ENCODE measurements at places on chromosomes 1 and 21.

- DNase-seq, result no peak
These were observed 83.9 kb upstream of the ATP1A1 start for GRCh38 chr1:116289193-116289592.

GRCh38 chr1:78424720-78425119, 66.1 kb upstream of the PTGFR start:
- no peak for DNase-seq

DNA sequence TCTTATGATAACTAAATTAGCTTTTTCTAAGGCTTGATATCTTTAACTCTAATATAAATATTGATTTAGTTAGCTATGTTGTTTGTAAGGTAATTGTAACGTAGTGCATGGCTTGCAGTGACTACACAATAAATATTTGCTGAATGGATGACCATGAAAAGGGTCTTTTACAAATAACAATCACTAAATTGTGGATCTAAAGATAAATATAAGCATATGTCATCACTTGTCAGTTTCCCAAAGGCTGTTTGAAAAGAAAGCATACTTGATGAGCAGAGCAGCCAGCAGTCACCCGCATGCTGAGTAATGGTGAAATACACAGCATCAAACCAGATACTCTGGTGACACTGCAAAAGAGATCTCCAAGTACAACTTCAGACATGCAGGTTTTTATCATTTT, 92.5 kb upstream of the FMN2 start:
- DNase-seq, result no peak

DNA sequence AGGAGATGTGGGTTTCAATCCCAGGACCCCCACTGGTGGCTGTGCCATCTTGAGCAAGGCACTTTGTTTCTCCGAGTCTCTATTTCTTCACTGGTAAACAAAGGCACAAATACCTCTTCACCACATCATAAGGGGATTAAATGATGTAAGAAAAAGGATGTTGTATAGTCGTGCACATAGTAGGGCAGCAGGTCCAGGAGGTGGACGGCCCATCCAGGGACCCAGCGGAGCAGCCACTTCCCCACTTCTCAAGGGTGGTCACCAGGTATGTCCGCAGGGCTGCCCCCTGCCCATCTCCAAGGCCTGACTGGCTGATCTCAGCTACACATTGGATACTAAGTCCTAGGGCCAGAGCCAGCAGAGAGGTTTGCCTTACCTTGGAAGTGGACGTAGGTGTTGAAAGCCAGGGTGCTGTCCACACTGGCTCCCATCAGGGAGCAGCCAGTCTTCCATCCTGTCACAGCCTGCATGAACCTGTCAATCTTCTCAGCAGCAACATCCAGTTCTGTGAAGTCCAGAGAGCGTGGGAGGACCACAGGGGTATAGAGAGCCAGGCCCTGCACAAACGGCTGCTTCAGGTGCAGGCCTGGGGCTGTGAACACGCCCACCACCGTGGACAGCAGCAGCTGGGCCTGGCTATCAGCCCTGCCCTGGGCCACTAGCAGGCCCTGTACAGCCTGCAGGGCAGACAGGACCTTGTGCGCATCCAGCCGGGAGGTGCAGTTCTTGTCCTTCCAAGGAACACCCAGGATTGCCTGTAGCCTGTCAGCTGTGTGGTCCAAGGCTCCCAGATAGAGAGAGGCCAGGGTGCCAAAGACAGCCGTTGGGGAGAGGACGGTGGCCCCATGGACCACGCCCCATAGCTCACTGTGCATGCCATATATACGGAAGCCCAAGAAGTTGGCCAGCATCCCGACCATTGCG, 4.0 kb downstream of the AGT start:
- no peak for DNase-seq

DNA sequence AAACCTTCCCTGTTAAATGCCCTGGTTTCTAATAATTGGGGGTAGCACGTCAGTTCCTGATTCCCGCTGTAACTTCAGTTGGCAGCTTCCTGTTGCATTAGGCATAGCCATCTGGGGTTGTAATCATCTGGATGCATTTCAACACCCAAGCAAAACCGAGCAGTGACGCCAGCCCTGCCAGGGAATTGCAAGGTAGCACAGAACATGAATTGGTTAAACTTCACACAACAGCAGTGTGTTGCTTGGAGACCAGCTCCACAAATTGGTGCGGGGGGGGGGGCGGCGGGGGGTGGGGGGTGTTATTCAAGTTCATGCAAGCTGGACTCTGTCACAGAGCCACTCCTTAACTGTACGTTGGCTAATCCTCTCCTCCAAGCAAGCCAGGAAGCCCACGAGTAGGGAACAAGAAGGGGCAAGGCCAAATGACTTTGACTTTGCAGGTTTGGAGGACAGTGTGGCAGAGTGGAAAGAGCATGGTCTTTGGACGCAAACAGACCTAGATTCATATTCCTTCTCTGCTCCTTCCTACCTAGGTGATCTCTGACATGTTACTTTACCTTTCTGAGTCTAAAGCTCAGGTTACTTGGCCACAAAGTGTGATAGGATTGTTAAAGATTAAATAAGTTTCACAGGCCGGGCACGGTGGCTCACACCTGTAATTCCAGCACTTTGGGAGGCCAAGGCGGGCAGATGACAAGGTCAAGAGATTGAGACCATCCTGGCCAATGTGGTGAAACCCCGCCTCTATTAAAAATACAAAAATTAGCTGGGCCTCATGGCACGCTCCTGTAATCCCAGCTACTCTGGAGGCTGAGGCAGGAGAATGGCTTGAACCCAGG, 4.7 kb downstream of the LAX1 start:
- no peak for DNase-seq

DNA sequence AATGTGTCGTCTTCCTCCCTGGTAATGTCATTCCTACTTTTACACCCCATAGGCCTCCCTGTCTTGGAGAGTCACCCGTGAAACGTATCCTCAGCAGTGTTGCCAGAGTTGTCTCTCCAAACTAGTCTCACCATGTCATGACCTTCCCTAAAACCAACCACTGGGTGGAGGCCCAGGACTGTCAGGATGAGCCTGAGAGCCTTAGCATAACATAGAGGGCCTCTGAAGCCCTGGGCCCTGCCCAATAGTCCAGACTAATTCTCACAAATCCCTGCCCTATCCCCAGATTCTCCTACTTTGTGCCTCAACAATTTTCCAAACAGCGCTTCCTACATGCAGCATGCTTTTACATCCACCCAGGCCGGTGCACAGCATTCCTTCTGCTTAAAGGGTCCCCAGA, 29.3 kb upstream of the HSD3B1 start:
- no peak for DNase-seq

DNA sequence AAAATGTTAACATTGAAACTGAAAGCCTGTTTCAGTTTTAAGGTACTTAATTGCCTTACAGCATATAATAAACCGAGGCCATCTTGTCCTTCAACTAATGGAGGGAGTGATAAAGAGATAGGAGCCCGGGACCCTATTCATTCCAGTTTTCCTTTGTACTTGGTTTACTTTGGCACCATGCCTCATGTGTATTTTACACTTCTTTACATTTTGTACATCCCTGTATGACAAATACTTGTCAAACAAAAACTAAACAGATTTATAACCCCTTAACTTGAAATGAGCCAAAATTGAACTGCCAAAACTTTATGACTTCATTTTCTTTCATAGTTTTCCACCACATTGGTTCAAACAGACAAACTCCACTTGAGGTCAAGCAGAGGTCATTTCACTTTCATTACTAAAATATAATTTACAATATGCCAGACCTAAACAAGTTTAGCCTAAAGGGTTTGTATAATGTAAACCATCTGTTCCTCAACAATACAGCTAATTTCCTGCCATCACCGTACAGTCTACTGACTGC, 30.9 kb upstream of the UBE2U start:
- no peak for DNase-seq

- no peak for DNase-seq
These were observed 180.7 kb downstream of the COQ8A start for GRCh38 chr1:227120826-227121225.

GRCh38 chr1:38208716-38209632, 162.4 kb upstream of the POU3F1 start:
- no peak for DNase-seq

DNA sequence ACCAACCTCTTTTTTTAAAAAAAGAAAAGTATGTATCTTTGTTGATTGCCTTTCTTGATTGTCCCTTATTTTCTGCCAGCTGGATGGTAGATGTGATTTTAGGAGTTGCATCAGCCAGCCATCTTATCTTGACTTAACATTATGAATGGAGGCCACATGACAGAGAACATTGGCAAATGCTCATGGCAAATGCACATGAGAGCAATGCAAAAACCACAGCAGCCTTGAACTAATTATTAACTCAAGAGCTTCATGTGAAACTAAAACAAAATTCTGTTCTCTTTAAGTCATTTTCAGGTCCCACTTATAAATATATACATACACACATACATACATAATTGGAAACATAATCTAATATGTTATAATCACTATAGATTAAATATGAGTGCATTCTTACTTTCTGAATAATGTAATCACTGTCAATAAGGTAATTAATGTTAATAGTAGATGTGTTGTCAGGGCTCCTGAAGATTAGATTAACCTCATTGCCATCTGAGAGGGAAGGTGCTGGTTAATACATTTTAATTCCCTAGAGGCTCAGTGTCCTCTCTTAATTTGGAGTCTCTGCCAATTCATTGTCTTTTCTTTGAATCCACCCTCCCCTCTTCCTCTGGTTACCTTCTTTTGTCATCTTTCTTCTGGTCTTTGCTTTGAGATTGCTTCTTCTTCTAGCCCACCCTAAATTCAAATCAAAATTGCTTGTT, 962.2 kb downstream of the ADGRL2 start:
- no peak for DNase-seq

DNA sequence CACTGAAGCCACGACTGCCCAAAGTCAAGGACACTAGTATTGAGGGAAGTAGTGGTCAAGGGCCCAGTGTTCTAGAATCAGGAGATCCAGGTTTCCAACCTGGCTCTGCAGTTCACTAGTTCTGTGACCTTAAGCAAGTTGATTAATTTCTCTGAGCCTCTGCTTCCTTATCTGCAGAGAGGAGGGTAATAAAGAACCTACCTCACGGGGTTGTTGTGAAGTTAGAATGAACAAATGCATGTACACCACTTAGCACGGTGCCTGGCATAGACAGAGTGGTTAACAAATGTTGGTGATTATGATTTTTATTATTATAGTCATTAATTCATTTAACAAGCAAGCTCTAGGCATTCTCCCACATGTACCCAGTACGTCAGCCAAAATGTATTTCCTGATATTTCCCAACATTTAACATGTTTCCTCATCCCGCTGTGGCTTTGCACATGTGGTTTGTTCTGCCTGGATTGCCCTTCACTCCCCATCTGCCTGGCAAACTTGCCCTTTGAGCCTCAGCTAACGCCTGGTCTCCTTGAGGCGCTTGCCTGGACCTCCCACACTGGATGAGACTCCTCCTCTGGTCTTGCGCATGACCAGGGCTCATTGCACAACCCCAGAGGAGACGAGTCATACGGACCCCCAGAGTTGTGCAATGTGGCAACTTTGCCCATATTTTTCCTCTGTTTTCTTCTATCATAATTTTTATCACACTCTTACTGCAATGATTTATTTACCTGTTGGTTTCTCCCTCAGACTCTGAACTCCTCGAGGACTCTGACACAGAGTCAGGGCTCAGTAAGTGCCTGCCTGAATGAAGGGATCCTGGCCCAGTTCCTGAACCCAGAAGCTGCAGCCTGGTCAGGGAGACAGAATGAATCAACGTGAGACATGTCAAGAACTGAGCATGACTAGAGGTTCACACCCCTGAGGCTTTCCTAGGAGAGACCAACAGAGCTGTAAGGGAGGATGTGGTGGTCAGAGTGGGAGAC, 20.7 kb upstream of the MFSD2A start:
- DNase-seq, result no peak

DNA sequence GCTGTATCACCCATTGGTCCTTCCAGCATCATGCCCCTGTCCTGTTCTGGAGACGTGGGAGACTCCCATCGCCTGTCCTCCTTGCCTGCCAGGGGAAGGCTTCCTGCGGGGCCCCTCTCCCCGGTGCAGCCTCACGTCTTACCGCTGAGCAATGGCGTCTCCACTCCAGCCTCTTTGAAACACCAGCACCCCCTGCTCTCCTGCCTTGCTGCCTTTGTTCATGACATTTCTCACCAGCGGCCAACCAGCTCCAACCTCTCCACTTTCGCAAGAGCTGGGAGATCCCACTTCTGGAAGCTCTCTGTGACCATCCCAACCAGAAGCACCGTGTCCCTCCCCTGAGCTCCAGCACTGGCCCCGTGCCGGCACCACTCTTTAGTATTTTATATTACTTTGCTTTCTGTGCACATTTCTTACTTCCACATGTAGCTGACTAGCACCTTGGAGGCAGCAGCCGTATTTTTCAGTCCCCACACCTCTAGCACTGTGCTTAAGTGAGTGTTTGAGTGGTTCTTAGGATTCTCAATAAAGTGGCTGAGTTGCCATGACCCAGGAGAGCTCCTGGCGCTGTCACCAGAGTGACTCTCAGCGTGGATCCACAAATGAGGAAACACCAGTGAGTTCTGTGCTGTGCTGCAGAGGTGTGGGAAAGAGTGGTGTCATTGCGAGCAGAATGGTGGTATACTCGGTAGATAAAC, 83.5 kb downstream of the ATP5PO start:
- no peak for DNase-seq

DNA sequence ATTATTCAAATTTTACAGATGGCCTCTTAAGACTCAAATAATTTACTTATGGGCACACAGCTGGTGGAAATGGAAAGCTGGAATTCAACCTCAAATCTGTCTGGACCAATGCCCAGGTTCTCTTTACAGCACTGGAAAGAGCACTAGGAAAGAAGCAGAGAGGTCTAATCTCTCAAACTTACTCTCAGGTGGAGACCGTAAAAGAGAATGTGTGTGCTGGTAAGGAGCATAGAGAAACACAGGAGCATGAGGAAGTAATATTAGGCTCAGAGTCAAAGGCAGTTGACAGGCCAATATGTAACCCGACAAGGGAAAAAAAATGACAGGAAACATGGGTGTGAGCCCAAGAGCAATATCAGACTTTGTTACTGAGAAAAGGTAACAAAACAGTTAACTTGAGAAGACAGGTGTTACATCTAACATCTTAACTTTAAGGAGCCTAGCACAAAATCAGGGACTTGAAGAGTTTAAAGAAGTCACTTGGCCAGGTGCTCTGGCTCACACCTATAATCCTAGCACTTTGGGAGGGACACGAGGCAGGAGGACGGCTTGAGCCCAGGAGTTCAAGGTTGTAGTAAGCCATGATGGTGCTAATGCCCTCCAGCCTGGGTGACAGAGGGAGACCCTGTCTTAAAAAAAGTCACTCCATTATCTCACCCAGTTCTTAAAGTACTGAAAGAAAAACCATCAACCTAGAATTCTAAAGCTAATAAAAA, 20.7 kb downstream of the PPP1R15B start:
- no peak for DNase-seq

DNA sequence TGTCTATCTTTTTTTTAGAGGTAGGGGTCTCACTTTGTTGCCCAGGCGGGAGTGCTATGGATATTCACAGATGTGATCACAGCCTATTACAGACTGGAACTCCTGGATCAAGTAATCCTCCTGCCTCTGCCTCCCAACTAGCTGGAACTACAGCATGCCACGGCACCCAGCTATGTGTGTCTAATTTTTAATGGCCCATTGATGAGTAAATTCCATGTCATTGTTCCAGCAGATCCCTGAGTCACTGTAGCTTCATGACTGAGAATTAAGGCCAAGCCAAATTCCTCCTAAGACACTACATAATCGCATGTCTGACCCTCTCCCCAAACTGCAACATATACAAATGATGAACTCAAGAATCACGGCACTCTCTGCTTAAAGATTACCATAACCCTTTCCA, 84.2 kb upstream of the RGS2 start:
- no peak for DNase-seq

- no peak for DNase-seq
These were observed 74.4 kb downstream of the COL24A1 start for GRCh38 chr1:86082183-86082582.
